ENCODE measurements at places on chromosomes 11 and 22.

DNA sequence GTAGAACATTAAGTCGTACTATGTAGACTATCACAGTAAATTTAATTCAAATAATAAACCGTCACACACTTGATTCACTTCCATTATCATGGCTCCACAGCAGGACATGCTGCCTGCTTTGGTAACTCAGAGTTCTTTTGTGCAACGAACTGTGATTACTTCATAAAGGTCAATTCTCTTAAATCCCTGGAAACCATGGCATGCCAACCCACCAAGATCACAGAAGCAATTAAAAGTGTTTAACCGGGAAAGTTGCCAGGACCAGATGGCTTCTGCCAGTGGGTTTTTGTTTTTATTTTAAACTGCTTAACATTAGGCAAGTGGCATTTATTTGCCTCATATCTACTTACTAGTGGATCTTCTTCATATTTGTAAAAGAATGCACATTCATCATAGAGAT, 1162.1 kb downstream of the DLG2 start:
- no peak for DNase-seq

- DNase-seq, result no peak
Measured at GRCh38 chr11:121563900-121564822, 111.4 kb upstream of the SORL1-AS1 start.

- no peak for DNase-seq
Measured at GRCh38 chr11:19698493-19699292, 13.9 kb upstream of the NAV2 start.

- no peak for DNase-seq
Measured at GRCh38 chr11:363948-364761, 5.1 kb upstream of the B4GALNT4 start.

DNA sequence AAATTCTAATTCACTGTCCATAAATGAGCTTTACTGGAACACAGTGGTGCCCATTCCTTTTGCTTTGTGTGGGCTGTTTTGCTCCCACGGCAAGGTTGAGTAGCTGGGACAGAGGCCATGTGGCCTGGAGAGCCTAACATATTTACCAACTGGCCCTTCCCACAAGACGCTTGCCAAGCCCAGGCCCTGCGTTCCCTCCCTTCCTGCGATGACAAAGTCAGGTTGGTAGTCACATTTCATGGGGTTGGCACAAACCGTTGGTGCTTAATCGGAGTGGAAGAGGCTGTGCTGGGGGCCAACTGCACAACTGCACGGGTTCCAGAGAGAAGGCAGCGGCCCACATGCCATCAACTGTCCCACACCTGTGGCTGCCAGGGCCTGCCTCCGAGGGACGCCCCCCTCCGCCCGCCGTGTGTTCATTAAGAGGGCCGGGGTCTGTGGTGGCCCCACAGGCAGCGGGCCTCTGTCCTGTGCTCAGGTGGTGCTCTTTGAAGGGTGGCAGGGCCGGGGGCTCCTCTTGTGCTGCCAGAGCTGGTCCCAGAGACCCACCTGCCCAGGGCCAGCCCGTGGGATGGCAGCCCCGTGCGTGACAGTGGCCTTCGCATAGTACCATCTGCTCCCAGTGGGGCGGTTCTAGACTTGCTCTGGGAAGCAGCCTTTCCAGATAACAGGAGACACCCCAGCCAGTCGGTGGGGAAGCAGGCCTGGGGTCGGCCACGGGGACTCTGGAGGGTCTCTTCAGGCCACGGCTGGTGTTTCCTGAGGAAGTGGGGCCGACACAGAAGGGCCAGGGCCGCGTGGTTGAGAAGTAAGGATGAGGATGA, 81.5 kb upstream of the CLDN5 start:
- DNase-seq, result no peak

DNA sequence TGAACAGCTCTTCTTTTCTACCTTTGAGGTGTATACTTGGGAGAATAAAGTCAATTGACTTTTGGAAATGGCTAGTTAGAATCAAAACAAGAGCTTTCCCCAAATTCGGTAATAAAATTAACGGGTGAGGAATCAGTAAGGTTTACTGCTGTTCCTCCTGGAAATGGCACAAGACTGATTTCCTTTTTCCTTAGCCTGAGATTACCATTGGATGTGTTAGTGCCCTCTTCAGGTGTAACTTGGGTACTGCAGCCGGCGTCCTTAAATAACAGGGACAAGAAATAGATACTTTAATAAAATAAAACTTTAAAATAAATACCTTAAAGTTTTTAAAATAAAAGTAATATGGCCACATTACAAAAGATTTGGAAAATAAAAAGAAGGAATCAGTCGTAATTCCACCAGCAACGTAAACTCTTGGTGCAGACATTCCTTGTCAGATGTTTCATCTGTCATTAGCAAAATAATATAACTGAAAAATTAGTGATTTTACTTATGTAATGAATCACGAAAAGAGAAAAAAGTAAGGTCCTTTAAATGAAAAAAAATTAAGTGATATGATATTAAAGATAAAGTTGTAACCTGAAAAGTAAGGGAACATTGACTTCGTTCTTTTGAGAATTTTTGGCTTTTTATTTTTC, 29.7 kb downstream of the ZFTA start:
- DNase-seq, result peak; percentile 76

GRCh38 chr11:104009744-104010143, 26.7 kb upstream of the DDI1 start:
- no peak for DNase-seq

- no peak for DNase-seq
Measured at GRCh38 chr11:55634813-55635212, at the start of gene OR4P4. TSS of gene OR4P4 (plus strand) at chr11:55635113.

GRCh38 chr11:10490398-10491241, 35.6 kb downstream of the AMPD3 start:
- peak; percentile 88 for DNase-seq

DNA sequence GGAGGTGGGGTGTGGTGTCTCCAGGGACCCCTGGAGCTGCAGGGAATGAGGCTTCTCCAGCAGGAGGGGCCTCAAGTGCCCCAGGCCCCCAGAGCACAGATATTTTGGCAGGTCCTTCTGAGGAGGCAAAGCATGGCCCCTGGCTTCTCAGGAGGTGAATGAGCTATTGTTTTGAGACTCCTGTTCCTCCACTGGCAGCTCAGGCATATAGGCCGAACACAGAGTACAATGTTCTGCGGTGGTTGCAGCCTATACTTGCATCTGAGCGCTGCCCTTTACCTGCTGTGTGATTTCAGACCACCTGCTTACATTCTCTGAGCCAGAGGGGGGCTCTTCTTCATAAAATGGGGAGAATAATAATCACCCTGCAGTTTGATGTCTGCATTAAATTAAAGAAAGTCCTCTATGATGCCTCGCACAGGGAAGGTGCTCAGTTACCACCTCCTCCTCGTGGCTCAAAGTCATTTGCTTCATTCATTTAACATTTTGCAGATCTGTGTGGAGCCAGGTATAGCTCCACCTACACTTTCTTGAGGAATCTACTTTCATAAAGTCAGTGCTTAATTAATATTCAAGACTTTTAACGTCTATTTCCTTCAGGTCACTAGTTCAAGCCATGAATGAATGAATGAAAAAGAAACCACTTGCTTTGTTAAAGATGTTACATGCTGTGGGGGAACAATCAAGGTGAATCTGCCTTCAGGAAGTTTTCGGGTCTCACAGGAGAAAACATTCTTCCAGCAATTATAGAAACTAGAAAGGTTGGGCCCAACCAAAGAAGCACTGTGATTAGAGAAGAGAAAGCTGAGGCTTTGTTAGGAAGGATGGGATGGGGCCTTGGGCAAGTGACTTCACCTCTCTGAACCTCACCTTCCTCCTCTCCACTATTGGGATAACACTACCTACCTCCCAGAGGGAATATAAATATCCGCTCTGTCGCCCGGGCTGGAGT, 68.4 kb downstream of the ADAMTS15 start:
- no peak for DNase-seq

All from coronary artery (tissue), 2 donors.